ENCODE measurements at places on chromosomes 6 and 20.

GRCh38 chr6:93790981-93791380 lies 371.6 kb upstream of the EPHA7 start:
- no peak for DNase-seq

GRCh38 chr20:59790346-59790745 lies 143.1 kb downstream of the SYCP2 start:
- no peak for DNase-seq

- DNase-seq: no peak
Observed at GRCh38 chr6:64301307-64302236, 666.0 kb downstream of the PHF3 start.

- no peak for DNase-seq
Observed at GRCh38 chr6:145060714-145061113, 674.6 kb downstream of the EPM2A start.

GRCh38 chr6:24960991-24961475 lies 25.3 kb upstream of the RIPOR2 start:
- no peak for DNase-seq

GRCh38 chr20:36642136-36642535 lies 3.9 kb downstream of the SLA2 start:
- no peak for DNase-seq

DNA sequence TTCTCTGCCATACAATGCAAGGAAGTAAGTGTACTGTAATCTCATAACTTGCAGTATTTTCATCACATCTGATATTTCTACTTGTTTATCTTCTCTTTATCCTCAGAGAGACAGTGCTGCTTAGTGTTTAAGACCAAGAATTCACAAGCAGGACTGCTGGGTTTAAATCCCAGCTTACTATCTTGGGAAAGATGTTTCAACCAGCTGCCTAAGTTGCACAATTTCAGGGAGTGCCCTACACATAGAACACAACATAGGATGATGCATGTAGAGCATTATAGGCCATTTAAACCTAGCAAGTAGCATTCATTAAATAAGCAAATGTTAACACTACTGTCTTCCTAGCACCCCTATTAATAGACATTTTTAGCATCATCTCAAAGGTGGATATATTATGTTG lies 205.2 kb upstream of the CEP162 start:
- no peak for DNase-seq

DNA sequence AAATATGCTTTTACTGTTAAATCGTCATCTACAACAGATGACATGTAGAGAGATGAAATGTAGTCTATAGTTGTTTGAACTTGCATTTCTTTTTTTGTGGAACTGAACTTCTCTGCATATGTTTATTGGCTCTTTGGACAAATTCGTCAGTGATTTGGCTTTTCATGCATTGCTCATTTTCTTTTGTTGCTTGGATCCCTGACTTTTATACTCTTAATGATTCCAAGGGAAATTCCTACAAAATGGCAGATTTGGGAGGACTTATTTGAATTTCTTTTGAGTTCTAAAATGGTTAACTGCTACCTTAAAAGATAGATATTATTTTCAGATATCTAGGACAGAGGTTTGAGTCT lies 65.4 kb downstream of the UTRN start:
- DNase-seq: no peak

DNA sequence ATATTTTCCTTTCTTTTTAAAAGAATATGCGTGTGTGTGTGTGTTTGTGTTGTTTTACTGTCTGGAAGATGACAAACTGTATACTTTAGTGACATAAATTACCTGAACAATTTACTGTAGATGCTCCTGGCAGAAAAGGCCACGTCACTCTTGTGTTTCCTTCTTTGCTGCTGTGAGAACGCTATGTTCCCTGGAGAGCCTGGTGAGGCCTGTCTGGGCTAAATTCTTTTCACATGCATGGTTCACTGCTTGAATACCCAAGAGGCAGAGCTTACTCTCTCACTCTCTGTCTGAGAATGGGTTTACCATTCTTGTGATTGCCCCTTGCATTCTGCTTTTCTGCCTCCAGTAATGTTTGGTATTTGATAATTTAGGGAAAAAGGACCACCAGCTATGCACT lies 64.3 kb downstream of the EDN1 start:
- no peak for DNase-seq

- no peak for DNase-seq
Observed at GRCh38 chr20:59776626-59777330, 156.7 kb downstream of the SYCP2 start.

- no peak for DNase-seq
Observed at GRCh38 chr20:10110151-10110550, 75.4 kb downstream of the ANKEF1 start.

- no peak for DNase-seq
Observed at GRCh38 chr6:35489995-35490791, 6.7 kb downstream of the TEAD3 start.

DNA sequence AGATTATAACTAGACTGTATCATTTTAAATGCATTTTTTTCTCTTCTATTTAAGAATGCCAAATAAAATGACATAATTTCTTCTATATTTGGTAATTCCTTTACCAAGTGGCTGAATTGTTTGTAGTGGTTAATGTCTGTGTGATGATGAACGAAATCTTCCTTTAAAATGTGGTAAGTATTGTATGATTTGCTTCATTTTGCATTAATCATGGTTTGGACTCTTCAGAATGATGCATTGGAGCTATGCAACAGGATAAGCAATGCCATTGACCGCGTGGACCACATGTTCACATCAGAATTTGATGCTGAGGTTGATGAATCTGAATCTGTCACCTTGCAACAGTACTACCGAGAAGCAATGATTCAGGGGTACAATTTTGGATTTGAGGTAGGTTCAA lies 99.6 kb downstream of the MAP3K4 start:
- DNase-seq: no peak

DNA sequence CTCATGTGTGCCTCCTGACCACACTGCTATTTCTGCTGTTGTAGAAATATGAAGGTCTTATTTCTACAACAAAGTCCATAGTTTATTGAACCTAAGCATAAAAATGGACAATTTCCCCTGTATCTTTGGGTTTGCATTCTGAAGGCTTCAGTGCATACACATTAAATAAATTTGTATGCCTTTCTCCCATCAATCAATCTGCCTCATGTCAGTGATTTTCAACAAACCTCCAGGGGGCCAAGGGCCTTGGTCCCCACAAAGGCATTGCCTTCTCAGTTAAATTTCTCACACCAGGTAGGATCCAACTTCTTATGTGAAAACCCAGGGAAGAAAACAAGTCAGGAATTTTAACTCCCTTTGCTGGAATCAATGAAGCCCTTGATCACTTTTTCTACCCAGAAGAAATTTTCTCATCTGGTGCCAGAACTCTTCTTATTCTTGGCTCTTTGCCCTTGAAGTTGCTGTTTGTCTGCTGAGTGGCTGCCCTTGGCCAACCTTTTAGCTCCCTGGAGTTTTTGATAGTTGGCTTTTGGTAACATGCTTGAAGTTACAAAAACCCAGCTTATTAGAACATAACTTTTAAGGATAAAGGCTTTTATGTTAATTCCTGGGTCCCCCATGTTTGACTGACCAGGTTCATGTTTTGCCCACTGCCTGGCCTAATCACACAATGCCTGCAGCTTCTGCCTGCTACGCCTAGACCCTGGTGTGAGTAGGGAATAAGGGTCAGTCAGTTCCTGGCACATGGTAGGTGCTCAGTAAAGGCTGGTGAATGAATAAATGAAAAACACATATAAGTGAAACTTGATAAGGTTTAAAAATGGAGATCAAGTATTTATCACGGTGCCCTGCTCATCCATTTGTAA lies 37.0 kb downstream of the SHLD1 start:
- DNase-seq: no peak

DNA sequence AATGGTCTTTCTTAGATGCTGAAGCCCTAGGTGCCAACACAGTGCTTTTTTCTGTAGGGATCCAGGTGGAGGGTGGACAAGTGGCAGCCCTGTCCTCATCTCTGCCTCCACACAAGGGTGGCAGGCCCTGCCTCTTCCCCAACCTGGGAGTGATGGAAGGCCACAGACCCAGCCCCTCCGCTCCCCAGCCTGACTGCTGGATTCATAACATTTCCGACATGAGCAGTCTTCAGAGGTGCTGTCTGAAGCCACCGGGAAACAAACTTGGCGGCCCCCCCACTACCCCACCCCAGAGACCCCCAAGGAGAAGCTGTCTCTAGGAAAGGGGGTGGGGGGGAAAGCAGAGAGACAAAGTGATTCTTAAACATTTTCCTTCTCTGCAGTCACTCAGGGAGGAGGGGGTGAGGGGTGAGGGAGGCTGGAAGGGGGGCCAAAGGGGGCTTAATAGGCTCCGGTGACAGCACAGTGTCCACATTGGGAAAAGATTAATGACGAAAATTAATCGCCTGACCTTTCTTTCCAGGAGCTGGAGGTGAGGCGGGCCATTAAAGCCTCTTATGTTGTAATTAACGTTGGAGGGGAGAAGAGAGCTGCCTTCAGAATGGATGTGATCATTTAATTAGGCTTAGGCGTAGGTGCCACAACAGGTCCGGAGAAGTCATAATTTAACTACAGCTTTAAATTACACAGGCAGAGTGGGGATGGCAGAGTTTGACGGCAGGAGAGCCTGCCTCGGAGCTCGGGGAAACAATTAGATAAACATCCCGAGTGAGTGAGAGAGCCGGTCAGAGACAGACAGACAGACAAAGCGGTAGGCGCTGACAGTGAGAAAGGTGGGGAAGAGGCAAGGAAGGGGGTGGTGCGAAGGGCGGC lies 76.8 kb upstream of the FOXP4 start:
- no peak for DNase-seq

DNA sequence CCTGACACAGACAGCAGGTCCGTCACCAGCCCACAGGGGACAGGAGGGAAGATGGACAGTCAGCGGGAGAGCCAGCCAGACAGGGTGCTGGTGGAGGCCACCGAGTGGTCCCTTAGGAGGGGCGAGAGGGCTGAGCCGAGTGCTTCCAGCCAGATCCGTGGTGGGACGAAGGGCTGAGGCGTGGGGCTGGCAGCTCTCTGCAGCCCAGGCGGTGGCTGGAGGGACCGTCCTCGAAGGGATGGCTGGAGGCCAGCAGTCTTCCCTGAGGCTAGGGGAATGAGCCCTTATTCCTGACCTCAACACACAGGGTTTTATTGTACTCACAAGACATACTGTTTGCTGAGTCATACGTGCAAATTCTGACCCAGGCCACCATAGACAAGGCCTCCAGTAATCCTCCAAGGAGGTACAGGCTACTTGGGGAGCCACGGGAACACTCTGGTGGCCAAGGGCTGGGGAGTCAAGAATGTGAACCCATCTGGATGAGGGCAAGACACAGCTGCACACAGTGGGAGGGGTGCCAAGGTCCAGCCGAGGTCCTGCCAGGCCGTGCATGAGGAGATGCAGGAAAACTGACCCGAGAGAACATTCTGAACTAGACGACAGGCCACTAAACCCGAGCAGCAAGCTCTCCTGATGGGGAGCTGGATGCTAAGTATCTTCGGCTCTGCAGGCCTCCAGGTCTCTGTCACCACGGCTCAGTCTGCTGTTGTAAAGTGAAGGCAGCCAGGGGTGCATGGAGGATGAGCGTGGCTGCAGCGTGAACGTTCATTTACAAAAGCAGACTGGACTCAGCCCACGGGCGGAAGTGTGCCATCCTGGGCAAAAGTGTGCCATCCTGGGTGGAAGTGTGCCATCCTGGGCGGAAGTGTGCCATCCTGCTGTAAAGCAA lies 242.5 kb downstream of the TTLL2 start:
- DNase-seq: no peak

GRCh38 chr20:58697201-58697866 lies 4.7 kb downstream of the NPEPL1 start:
- DNase-seq: no peak

- no peak for DNase-seq
Observed at GRCh38 chr6:15252195-15252594, 6.3 kb downstream of the JARID2 start.

GRCh38 chr20:37387519-37388269 lies 41.8 kb downstream of the SRC start:
- no peak for DNase-seq

DNA sequence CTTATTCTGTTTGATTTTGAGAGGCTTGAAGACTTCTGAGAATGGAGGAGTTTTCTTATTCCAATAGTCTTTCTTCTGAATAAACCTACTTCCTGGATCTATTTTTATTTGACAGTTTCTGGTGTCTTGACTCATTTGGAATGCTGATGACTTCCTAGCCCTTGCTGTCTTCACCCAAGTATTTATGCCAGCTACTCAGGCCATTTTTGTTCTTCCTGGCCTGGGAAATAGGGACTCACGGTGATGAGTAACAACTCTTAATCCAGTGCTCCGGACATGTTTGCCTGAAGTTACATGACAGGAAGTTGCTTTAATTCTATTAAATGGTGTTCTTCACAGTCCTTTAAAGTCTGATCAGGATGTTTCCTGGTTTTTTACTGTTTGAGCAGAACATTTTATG lies 272.1 kb upstream of the EYS start:
- DNase-seq: no peak

DNA sequence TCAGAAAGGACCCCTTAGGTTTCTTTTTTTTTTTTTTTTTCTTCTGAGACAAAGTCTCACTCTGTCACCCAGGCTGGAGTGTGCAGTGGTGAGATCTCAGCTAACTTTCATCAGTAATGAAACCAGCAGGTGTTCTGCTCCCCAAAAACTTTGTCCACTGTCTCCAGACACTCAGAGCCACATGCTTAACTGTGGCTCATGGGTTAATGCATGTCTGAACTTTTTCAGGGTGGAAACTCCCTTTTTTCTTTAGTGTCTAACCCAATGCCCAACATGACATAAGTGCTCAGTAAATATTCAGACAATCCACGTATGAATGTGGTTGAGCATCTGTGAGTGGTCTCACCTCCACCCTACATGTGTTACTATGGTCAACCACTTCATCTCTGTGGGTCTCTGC lies 45.4 kb downstream of the MYB start:
- no peak for DNase-seq

- no peak for DNase-seq
Observed at GRCh38 chr6:134358320-134358719, 40.4 kb upstream of the SGK1 start.

DNA sequence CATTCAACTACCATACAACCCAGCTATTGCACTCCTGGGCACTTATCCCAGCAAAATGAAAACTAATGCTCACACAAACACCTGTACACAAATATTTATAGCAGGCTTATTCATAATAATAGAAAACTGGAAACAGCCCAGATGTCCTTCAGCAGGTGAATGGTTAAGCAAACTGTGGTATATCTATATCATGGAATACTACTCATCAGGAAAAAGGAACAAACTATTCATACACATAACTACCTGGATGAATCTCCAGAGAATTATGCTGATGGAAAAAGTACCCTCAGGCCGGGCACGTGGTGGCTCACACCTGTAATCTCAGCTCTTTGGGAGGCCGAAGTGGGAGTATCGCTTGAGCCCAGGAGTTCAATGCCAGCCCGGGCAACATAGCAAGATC lies 3.8 kb upstream of the BLTP3A start:
- DNase-seq: no peak

GRCh38 chr6:142058551-142059290 lies 74.0 kb upstream of the GJE1 start:
- no peak for DNase-seq

GRCh38 chr6:52876056-52876787 lies 33.3 kb downstream of the GSTA3 start:
- no peak for DNase-seq

- no peak for DNase-seq
Observed at GRCh38 chr6:132085731-132086130, 134.6 kb upstream of the CCN2 start.

Measured in stimulated activated CD4-positive, alpha-beta T cell treated with anti-CD3 and anti-CD28 coated beads, Interleukin-1b, Interleukin-23, amount 100 ng/mL, for 1 hour (primary cell).